ENCODE measurements at places on chromosomes 4 and X.

- no peak for DNase-seq
These were observed 20.4 kb upstream of the SEPSECS start for GRCh38 chr4:25180524-25181131.

- no peak for DNase-seq
These were observed 23.5 kb upstream of the SOWAHD start for GRCh38 chrX:119734897-119735339.

- no peak for DNase-seq
These were observed 49.9 kb upstream of the XIAP start for GRCh38 chrX:123809854-123810375.

DNA sequence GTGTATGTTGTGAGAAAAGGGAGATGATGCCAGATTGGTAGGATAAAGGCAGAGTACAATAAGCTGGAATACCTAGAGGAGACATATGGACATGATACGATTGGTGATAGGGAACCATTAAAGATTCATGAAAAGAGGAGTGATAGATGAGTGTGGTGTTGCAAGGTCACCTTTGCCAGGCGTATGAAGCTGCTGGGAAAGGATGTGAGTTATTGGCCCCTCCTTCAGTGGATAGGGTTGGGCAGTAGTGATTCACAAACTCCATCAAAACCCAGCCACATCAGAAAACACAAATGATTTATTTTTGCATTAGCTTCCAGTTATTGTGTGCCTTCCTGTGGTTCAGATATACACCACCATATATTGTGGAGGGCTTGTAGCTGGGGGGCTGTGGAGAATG lies 34.3 kb downstream of the TMEM164 start:
- no peak for DNase-seq
